CD4-positive, alpha-beta T cell treated with Interleukin-17A for 1 hour (primary cell): ENCODE measurements at places on chromosomes 1 and 21.
A peak's percentile ranks its signal among the peaks of the same experiment; 100 is the strongest.

DNA sequence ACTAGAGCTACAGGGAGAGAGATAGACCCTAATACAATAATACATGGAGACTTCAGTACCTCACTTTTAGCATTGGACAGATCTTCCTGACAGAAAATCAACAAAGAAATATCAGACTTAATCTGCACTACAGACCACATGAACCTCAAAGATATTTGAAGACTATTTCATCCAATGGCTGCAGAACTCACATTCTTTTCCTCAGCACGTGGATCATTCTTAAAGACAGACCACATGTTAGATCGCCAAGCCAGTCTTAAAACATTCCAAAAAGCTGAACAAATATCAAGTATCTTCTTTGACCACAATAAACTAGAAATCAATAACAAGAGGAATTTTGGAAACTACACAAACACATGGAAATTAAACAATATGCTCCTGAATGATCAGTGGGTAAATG is 576.0 kb downstream of the KIF26B start:
- no peak for DNase-seq

- no peak for DNase-seq
Measured at GRCh38 chr1:22263359-22263758, 120.5 kb upstream of the WNT4 start.

- DNase-seq: no peak
Measured at GRCh38 chr1:232227306-232227705, 402.6 kb downstream of the SIPA1L2 start.

GRCh38 chr21:29133796-29134195 is 3.4 kb downstream of the MAP3K7CL start:
- DNase-seq: no peak

DNA sequence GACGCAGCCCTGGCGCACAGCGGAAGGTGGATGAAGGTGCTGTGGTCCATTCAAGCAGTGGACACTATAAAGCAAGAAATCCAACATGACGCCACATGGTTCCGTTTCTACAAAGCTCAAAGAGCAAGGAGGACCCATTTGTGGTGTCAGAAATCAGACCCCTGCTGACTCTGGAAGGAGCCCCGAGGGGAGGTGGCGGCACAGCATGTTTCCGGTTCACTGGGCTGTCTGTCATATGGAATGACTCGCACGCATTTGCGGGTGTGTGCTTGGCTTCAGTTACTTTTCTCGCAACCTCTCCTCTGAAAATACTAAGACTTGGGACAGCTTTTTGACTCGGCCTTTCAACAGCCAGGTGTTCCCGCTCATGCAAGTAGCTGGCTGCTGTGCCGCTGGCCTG is 29.1 kb upstream of the LRRC47 start:
- no peak for DNase-seq

DNA sequence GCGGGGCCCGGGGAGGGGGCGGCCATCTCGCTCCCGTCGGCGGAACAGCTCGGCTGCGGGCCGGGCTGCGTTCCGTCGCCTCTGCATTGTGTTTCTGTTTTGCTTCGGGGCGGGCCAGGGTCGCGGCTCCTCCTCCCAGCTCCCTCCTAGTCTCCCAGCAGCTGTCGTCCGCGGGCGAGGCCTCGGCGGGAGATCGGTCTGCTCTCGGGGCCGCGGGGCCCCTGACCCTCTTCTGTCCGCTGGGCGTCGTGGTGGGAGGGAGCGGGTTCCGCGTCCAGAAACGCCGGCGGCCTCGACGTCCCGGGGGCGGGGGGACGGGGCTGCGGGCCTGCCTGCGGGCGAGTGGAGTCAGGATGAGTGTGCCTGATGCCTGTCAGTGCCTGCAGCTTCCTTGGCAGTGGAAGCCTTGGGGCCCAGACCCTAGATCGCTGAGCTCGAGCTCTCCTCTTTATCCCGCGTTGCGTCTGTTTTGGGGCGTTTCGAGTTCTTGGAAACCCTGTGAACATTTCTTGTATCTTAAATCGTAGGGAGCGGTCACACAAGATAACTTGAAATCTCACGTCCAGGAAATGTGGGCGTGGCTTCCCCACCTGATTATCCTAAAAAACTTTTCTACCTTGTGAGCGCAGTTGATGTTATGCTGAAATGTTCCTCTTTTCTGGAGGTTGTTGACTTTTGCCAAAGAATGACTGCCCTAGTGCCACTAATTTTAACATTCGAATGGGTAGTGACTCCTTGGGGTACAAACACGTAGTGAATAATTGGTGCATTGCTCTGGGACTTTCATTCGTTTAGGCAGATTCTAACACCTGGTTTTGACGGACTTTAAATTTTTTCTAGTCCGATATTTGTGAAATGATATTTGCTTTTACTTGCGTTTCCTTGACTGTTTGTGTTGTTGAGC is 676 bp downstream of the MORC3 start:
- peak; percentile 49 for DNase-seq

- DNase-seq: no peak
Measured at GRCh38 chr21:38498057-38498833, at the start of gene ERG. ERG (minus strand) TSS chr21:38498477; CDS start chr21:38498380, 97 bp downstream.

GRCh38 chr1:206727981-206728696 is 42.4 kb upstream of the IL19 start:
- no peak for DNase-seq

DNA sequence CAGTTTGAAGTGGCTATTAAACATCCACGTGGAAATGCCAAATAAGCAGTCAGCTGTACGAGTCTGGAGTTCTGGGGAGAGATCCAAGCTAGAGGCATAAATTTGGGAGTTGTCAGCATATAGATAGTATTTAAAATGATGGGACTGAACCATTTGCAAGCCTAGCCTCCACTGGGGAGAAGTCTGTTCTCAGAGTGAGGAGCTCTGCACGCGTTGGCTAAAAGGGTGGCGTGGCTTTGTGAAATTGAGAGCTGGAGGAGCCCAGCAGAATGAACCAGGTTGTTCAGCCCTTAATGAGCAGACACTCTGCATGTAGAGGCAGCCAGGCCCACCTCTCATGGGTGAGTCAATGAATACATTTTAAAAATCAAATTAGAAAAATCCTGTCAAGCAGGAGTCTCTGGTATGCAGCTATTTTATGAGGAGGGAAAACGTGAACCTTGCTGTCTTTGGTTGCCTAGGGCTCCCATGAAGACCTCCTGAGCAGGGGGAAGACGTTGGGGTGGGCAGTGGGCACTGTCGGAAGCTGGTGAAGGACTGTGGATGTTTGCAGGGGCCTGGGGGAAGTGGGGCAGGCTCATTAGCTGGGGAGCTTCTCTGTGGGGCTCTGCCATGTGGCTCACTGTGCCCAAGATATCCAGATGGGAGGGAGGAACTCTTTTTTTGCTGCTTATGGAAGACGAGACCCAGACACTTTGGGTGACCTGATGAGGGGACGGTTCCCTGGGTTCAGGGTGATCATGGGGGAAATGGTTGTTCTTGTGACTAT is 18.8 kb downstream of the TMCC2 start:
- no peak for DNase-seq

DNA sequence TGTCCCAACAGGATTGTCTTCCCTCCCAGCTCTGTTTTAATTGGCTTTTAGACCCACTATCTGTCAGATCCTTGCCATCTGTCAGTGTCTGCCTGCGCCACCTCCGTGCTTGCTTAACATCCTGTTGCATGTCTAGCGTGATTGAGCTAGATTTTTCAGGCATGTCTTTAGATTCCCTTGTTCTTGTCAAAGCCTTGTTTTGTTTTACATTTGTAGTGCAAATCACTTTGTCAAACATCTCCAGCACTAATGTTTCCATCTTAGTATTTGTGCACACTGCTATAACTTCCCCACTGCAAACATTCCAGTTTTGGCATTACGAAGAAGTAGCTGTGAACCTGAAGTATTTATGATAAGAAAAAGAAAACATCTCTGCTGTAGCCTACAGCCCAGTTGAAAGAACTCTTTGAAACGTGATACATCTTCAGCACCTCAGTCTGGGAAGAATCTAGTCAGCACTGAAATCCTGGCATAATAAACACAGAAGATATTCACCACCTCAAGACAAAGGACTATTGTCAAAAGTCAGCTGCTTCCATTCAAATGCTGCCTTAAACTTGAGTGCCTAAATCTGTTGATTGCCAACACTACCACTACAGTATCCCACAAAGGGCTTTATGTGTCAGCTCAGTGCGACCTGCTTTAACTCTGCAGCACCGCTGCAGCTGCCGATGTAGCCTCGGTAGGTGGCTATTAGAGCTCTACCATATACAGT is 105.0 kb downstream of the FNBP1L start:
- DNase-seq: no peak
